ENCODE measurements at places on chromosomes 13 and 19. TPM values are rescaled to one million over a fixed set of nuclear protein-coding genes. Genes with fewer than 3 reads are reported as not detected.

The WDR87 gene
- total RNA-seq = not detected

The MIDN gene
- 26.6 TPM for total RNA-seq

The SKA3 gene
- total RNA-seq = 35.0 TPM

The CADM4 gene
- 0.49 TPM for total RNA-seq

The PCSK4 gene
- 7.8 TPM for total RNA-seq

DNA sequence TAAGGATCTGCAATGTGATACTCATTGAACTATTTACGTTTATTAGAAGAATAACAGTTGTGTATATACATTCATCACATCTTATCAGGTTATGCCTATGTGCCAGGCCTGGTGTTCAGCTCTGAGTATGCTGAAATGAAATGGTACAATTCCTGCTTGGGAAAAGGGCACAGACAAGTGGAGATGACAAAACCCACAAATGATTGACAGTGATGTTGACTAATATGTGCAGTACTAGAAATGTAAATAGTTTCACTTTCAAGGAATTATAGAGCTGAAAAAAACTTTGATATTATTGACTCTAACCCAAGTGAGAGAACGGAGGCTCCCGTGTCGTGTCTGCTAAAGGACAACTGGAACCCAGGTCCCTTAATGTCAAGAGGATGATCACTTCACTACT is 386.8 kb upstream of the DACH1 start:
- DNase-seq = no peak

DNA sequence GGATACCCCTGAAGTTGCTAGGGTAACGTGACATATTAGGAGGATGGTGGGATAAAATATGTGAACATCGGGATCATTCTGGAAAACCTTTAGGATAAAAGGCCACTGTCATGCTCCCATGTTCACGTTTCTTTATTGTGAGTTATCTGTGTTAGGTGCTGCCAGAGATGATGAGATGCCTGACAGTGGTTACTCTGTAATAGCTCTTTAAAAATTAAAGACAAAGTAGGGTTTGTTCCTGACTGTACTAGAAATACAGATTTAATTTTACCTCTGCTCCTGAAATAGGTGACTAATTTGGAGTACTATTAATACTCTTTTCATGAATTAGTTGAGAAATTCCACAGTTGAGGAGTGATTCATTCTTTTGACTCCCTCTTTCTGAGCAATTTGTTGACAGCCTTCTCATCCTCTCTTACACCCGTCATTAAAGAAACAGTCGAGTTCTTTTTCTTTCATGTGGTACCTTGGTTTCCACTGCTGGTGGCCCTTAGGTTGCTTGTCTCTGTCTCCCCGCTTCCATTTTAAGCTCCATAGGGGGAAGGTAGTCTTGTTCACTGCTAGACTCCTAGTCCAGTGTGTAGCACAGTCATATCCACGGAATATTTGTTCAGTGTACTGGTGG is 28.4 kb downstream of the SAE1 start:
- no peak for DNase-seq

GRCh38 chr13:47673009-47673850 is 327.8 kb downstream of the SUCLA2 start:
- no peak for DNase-seq

DNA sequence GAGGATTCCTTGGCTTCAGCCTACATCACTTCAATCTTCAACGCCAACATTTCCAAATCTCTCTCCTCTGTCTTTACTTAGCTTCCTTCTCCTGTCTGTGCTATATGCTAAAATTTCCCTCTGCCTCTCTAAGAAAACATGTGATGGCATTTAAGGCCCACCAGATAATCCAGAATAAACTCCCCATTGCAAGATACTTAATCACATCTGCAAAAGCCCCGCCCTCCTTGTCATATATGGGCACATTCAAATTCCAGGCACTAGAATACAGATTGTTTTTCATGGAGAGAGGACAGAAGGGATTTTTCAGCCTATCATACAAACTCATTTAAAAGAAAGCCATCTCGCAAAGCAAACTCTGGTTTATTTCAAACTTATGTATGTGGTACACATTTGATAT is 16.2 kb downstream of the ARGLU1 start:
- DNase-seq = no peak

- no peak for DNase-seq
Observed at GRCh38 chr13:77928909-77929308, 10.3 kb upstream of the EDNRB start.

DNA sequence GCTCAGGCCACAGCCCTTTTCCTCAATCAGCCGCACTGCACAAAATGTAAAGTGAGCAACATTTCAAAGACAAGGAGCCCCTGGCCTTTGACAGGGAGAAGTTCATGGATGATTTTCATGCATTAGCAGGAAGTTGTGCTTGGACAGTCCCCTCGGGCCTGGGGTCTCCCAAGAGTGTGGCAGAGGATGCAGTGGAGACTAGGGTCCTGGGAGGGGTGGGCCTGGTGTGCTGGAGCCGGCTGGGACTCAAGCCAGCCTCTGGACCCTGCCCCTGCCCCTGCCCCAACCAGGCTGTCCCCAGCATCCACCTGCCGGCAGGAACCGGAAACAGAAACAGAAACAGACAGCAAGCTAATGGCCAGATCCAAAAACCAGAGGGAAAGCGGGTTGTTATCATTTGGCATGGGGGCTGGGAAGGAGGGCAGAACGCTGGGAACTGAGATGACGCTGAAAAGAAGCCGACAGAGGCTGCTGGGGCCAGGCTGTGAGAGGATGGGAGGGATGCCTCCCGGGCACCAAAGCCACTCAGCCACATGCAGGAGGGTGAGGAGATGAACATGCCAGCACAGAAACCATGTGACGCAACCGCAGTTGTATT is 2.3 kb downstream of the GAS6 start:
- peak; percentile 2 for DNase-seq

- DNase-seq = no peak
Observed at GRCh38 chr19:41734156-41734555, 21.2 kb upstream of the CEACAM6 start.

Measured in naive thymus-derived CD4-positive, alpha-beta T cell (primary cell).